Activated naive CD4-positive, alpha-beta T cell treated with Interleukin-2 at 50 U/mL for 16 hours (primary cell): ENCODE measurements at places on chromosomes 5 and 9.

DNA sequence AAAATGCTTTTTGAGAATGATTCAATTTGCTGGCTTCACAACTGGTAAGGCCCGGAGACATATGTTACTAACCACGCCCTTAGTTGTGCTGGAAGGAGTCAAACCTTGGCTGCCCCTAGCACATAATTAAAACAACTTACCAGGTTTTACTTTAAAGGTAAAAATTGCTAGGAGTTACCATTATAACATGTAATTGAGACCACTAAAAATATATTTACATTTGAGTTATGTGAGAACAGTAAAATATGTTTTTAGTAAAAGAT lies 435.6 kb upstream of the CDH9 start:
- DNase-seq, result no peak

DNA sequence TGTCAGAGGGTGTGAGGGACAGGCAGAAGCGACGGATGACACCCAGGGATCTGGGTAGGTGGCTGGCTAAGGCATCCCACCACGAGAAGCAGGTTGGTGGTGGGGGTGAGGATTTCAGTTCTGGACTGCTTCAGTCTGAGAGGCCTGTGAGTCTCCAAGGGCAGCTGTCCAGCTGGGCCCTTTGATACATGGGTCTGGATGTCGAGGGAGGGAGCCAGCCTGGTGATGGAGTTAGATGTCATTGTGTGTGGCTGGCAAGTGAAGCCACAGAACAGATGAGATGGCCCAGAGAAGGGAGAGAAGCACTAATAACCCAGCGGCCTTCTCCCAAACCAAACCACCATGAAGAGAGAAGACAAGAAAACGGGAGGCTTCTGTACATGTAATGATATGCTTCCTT lies 11.1 kb downstream of the MED27 start:
- no peak for DNase-seq

GRCh38 chr5:31194892-31195555 lies 1.5 kb downstream of the CDH6 start:
- no peak for DNase-seq

DNA sequence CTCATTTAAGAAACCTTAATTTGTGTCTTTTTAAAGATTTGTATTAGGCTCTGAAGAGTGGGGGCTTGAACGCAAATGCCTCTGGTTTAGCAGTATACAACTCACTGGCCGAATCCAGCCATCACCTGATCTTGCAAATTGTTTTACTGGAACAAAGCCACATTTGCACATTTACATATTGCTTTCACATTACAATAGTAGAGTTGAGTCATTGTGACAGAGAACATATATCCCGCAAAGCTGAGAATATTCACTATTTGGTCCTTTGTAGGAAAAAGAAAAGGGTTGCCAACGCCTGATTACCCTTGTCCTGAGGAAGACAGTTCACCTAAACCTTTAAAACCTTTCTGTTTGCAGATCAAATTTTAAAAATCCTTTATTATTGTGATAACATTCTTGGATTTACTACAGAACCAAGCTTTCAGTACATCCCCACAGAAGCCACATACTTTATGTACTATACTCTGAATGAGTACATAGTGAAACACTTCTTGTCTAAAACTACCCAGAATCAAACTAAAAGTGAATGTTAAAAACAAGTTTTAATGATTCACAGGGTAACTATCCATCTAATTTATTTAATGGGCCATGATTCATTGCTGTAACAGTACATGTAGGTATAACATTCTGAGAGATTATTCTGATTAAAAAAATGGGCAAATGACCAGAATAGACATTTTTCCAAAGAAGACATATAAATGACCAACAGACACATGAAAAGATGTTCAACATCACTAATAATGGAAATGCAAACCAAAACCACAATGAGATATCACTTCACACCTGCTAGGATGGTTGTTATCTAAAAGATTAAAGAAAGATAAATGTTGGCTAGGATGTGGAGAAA lies 161.0 kb downstream of the SLC25A46 start:
- no peak for DNase-seq

- no peak for DNase-seq
Measured at GRCh38 chr5:178502401-178503100, 87.6 kb downstream of the COL23A1 start.
